HFF-Myc (cell line): ENCODE measurements at places on chromosomes 11 and 22.
A peak's percentile ranks its signal among the peaks of the same experiment; 100 is the strongest.

- DNase-seq, result peak; percentile 27
Measured at GRCh38 chr11:79274636-79275331, 166.0 kb downstream of the TENM4 start.

- DNase-seq, result no peak
Measured at GRCh38 chr22:30263883-30264282, 2.8 kb downstream of the OSM start.

GRCh38 chr22:41603873-41604332 is 14.3 kb upstream of the PMM1 start:
- DNase-seq, result no peak

DNA sequence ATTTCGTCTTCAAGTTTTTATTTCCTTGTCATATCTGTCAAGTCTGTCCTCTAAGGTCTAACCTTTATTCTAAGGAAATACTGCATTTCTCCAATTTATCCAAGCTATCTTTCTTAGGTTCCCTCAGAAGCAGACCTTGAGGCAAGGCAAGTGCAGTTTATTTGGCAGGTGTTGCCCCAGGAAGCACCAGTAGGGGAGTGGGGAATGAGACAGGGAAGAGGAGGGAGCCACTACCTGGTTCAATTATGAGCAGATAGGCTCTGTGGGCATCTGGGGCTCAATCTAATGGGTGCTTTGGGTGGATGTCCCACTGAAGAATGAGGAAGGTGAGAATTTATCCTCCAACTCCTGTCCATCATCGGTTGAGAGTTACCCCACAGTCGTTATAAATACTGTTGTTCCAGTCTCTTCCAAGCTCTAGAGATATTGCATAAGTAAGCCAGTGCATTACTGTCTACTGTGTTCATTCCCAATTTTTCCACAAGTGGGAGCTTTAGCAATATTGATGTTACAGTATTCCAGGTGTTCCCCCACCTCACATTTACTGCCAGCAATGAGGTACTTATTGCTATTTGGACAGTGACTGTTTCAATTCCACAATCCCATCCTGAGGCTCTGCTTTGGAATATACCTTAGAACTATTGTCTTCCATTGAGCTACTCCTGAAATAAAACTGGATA is 154.9 kb upstream of the CEP126 start:
- DNase-seq, result no peak

DNA sequence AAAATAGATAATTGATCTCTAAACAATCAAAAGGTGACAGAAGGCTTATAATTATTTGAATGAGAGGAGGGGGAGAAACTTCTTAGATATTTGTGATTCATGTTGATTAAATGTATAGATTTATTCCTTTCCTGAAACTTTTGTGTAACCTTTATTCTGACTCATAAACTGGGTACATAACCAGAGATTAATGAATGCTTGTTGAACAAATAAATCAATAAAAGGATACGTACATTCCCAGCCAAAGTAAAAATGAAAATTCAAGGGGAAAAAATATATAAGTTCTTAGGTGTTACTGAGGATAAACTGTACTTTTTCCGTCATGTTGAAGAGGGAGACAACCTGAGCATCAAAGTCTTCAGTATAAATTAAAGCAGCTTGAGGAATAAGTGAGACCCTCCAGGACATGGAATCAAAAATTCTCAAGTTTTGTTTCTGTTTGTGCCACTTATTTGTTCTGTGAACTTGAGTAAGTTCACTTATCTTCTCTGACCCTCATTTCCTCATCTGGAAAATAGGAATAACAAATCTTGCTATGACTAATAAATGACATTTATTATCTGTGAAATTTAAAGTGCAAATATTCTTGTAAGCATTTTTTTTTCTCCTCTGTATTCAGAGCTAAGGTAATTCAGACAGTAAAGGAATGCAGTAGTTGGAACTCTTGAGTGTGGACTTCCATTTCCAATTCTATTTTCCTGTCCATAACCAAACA is 195.4 kb downstream of the METTL15 start:
- no peak for DNase-seq

- peak; percentile 32 for DNase-seq
Measured at GRCh38 chr11:26231252-26231661, 100.7 kb upstream of the ANO3 start.

DNA sequence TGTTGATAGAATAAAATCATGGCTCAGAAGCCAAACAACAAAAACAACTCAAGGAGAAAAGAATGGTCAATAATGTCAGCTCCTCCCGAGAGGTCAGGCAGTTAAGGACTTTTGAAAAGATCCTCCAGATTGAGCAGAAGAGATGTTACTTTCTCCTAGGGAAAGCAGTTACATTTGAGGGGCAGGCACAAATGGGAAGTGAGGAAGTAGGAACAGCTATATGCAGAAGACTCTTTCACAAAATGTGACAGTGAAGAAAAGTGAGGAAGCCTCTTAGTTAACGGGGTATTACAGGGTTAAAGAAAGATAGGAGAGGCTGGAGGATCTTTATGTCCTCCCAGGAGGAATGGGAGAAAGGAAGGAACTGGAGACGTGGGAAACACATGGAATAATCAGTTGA is 3.4 kb downstream of the DCHS1 start:
- DNase-seq, result no peak

DNA sequence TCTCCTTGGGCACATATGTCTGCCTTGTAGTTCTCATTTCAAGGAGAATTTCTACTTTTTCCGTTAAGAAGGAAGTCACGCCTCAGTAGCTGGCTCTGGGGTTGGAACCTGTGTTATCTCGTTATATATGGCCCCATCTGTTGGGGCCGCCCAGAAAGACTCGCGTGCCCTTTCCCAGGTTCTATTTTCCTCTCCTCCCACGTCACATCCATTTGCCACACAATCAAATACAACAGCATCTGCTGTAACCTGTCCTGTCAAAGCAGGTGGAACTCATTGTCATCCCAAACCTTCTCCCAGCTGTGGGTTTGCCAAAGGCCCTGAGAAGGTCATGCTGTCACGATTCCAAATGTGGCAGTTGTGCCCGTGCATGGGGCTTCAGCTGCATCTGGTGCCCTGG is 213.1 kb upstream of the ZBED5 start:
- DNase-seq, result no peak

- no peak for DNase-seq
Measured at GRCh38 chr22:39109361-39109760, 12.3 kb downstream of the APOBEC3H start.

GRCh38 chr11:30595934-30596333 is 9.8 kb upstream of the MPPED2 start:
- no peak for DNase-seq

DNA sequence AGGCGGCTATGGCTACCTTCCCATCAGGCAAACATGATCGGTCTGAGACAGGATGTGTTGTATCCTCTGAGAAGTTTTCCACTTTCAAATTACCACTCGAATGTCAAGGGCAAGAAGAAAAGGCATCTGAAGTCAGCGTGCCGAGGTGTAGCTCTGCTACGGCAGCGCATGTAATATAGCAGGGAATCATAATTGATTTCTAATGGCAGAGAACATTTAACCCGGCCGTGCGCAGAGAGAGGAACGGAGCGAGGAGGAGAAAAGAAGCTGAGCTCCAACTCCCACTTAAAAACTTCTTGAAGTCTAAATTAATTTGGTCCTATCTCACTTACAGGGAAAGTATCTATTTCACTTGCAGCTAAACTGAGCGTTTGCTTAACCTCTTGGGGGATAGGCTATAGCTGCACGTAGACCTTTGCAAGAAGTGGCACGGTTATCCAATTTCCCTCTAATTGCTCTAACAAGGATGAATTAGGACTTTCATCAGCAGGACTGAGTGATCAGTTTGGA is 137.3 kb upstream of the KIRREL3 start:
- no peak for DNase-seq

GRCh38 chr11:363948-364761 is 5.1 kb upstream of the B4GALNT4 start:
- peak; percentile 46 for DNase-seq

DNA sequence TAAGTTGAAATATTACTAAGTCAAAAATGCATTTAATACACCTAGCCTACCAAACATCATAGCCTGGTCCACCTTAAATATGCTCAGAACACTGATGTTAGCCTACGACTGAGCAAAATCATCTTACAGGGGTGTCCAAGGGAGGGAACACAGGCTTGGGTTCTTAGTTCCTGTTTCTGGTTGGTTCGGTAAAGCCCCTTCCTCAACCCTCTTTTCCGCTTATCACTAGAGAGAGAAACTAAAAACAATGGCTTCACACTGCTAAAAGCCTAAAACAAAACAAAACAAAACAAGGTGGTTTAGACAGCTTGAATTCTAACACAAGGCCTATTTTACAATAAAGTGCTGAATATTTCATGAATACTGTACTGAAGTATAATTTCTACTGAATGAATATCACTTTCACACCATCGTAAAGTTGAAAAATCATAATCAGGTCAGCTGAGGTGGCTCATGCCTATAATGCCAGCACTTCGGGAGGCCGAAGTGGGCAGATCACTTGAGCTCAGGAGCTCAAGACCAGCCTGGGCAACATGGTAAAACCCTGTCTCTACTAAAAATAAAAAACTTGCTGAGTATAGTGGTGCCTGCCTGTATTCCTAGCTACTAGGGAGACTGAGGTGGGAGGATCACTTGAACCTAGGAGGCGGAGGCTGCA is 118.0 kb downstream of the SIK3 start:
- no peak for DNase-seq

DNA sequence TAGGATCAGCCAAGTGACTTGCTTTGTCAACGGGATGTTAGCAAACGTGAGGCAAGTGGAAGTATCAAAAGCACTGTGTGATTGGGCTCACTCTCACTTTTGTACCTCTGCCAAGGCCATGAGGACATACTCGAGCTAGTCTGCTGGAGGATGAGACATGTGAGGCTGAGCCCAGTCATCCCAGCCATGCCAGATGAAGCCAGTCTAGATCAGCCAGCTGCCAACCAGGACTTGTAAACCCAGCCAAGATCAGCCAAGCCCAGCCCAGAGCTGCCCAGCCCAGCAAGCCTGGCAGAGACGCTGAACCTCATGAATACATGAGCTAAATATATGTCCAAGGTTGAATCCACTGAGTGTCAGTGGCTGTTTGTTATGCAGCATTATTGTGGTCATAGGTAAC is 369.7 kb downstream of the MN1 start:
- DNase-seq, result no peak

GRCh38 chr11:116371146-116371545 is 401.6 kb downstream of the BUD13 start:
- no peak for DNase-seq

DNA sequence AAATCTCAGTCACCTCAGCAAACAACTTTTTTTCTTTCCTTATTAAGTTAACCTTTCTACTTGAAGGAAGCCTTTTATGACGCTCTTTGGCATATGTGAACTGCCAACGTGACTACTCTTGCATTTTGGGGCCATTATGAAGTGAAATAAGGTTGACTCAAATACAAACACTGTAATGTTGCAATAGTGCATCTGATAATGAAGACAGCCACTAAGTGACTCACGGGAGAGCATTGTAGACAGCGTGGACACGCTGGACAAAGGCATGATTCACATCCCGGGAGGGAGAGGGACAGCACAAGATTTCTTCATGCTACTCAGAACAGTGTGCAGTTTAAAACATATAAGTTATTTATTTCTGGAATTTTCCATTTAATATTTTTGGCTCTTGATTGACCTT is 560.8 kb downstream of the ETS1 start:
- DNase-seq, result peak; percentile 49

DNA sequence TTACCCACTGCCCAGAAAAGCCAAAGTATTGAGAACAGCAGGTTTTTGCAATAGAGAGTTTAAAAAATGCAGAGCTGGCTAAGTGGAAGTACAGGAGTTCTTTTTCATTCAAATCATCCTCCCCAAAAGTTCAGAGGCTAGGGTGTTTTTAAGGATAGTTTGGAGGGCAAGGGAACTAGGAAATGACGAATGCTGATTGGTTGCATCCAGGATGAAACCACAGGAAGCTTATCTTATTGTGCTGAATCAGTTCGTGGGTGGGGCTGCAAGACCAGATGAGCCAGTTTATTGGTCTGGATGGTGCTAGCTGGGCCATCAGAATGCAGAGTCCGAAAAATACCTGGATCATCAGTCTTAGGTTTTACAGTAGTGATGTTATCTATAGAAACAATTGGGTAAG is 1427.1 kb downstream of the LRRC4C start:
- DNase-seq, result no peak

GRCh38 chr22:37206841-37207821 is 5.1 kb downstream of the SSTR3 start:
- no peak for DNase-seq

DNA sequence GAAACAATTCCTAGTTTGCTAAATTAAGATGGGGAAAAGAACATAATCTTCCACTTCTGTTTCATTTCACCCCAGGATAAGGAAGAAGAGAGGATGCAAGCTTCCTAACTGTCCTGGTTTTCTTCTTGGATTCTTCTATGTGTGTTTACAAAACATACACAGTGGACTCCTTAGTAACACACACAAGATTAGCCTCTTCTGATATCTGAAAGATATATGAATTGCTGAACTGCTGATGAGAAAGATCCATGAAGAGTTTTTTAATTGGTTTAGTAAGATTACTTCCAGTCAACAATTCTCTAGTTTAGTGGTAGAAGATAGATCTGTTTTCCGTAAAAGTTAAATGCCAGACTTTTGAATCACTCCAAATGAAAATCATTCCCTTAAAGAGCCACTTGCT is 86.8 kb downstream of the WT1 start:
- DNase-seq, result no peak

DNA sequence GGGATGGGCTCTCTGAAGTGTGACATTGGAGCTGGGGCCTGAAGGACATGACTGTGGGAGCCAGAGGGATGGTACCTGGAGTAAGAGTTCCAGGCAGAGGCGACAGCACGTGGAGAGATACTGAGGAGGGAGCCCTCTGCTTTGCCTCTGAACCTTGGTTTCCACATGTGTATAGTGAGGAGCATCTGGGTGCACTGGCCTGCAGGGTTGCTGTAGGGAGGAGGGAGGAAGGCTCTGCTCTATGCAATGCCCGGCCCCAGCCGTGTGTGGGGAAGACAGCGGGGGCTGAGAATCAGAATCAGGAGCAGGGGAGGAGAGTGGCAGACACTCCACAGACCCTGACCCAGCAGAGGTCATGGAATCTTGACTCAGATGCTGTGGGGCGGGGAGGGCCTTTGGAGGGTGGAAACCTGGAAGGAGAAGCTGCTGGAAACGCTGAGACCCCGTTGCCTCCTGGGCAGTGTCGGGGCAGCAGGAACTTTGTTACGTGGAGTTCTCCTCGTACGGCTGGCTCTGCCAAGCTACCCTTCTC is 4.0 kb downstream of the SCYL1 start:
- DNase-seq, result no peak

- no peak for DNase-seq
Measured at GRCh38 chr11:126384449-126385070, 29.1 kb downstream of the ST3GAL4 start.

DNA sequence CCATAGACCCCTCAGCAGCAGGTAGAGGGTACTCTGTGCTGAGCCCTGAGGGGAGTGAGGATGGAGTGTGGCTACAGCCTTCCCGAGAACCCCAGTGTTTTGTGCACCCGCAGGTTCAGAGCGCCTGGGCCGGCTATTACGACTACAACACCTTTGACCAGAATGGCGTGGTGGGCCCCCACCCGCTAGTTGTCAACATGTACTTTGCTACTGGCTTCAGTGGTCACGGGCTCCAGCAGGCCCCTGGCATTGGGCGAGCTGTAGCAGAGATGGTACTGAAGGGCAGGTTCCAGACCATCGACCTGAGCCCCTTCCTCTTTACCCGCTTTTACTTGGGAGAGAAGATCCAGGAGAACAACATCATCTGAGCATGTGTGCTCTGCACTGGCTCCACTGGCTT is 5.6 kb upstream of the TIRAP start:
- no peak for DNase-seq
